Thymus (tissue), 14 donors: ENCODE measurements at places on chromosomes 1 and 21.

DNA sequence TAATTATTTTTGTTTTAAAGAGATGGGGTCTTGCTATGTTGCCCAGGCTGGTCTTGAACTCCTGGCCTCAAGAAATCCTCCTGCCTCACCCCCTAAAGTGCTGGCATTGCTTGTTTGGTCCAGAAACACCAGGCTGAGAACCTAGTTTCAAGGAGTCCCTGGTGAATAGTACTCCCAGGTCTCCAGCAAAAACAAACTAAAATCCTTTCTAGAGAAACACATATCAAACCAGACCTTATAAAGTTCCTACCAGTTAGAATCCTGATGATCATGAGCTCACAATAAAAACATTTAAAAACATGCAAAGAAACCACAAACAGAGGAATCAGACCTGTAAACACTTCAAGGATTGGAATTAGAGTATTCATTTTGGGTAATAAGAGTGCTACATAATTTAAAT is 34.4 kb upstream of the PADI1 start:
- DNase-seq = no peak

DNA sequence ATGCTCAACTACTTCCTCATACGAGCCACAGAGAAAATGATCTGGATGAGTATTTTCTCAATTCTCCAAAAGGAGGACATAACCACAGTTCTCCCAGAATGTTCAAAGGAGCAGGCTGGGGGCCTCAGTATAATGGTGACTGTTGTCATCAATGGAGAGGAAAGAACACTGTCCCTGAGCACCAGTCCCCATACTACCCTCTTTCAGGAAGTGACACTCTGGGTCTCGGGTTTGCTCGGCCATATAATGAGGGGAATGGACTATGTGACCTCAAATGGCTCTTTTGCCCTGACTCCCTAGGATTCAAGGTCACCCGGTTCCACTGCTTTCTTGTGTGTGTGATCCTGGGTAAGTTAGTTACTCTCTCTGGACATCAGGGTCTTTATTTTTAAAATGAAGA is 22.8 kb downstream of the SLC9A1 start:
- DNase-seq = no peak

GRCh38 chr1:55385402-55386018 is 170.3 kb upstream of the USP24 start:
- DNase-seq = no peak

DNA sequence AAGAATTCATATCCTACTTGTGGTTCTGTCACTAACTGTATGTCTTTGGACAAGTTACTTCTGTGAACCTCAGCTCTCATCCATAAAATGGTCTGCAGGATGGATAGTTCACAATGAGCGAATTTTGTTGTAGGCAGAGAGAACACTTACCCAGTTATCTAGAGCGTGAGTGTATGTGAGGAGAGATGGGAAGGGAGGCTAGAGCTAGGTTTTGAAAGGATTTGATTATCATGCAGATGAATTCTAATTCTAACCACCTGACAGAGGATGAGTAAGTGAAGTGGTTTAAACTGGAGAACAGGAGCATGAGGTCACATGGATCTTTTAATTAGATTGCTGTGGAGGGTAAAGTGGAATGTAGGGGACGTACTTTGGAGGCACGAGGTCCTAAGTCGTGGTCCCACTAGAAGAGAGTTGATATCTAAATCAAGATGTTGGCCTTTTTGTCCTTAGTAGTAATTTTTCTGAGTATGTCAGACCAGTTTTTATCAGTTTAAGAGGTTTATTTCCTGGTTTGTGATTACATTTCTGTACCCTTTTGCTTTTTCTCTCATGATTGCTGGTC is 5.0 kb downstream of the SUCO start:
- DNase-seq = no peak

DNA sequence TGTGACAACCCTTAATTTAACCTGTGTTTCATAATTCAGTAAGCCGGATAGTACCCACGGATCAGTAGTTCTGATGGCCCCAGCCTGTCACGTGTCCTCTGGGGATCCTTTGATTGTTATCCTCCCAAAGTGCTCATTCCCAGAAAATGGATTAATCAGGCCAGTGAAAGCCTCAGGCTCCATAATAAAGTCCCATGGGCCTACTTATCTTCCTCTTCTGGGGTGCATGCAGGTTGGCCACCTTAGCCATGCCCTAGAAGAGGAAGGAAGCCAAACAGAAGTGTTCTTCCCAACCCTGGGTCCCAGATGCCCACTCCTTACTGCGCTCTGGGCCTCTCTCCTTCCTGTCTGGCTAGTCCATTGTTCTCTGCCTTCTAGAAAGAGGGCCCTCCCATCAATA is 146.1 kb downstream of the EDEM3 start:
- no peak for DNase-seq
